ENCODE measurements at places on chromosomes 2 and 18. TPM values are rescaled to one million over a fixed set of nuclear protein-coding genes. Genes with fewer than 3 reads are reported as not detected.

The NTSR2 gene
- not detected for total RNA-seq

The POTEJ gene
- total RNA-seq: not detected

The TMEM131 gene
- 28.4 TPM for total RNA-seq

The SPDYA gene
- not detected for total RNA-seq

The PLCD4 gene
- 0.93 TPM for total RNA-seq

The CENPA gene
- total RNA-seq: 3.6 TPM

The ECEL1 gene
- not detected for total RNA-seq

The TRIB2 gene
- total RNA-seq: 43.5 TPM

The CREG2 gene
- 31.7 TPM for total RNA-seq

The REG3G gene
- not detected for total RNA-seq

The USP14 gene
- total RNA-seq: 37.2 TPM

The LYPD1 gene
- total RNA-seq: 29.2 TPM

The EEF1B2 gene
- 290 TPM for total RNA-seq

The HTR2B gene
- 0.19 TPM for total RNA-seq

The RAX gene
- total RNA-seq: not detected

The CYS1 gene
- total RNA-seq: 1.1 TPM

The CROCC2 gene
- total RNA-seq: not detected

The LIMS3 gene
- 35.2 TPM for total RNA-seq

The DNAH7 gene
- 0.12 TPM for total RNA-seq

The SOWAHC gene
- 5.3 TPM for total RNA-seq

The UPP2 gene
- total RNA-seq: not detected

The ASIC4 gene
- total RNA-seq: not detected

The INHBB gene
- total RNA-seq: 2.4 TPM

The ZNF236 gene
- 8.8 TPM for total RNA-seq

The VWA3B gene
- total RNA-seq: not detected

The NPHP1 gene
- 2.7 TPM for total RNA-seq

The COL4A3 gene
- total RNA-seq: not detected

The CXCR1 gene
- total RNA-seq: not detected

The ASPRV1 gene
- total RNA-seq: 0.64 TPM

The KIF1A gene
- total RNA-seq: 1.2 TPM

The HOXD11 gene
- 2.2 TPM for total RNA-seq

The ALPG gene
- not detected for total RNA-seq

The CFAP65 gene
- not detected for total RNA-seq

The STON1 gene
- total RNA-seq: 7.3 TPM

The NEB gene
- total RNA-seq: 1.5 TPM

The ZSCAN30 gene
- total RNA-seq: 12.3 TPM

The CNGA3 gene
- not detected for total RNA-seq

The CEP76 gene
- total RNA-seq: 5.7 TPM

The SNTG2 gene
- total RNA-seq: 1.5 TPM

The CD8B2 gene
- total RNA-seq: not detected

The C2orf78 gene
- not detected for total RNA-seq

The LGALSL gene
- total RNA-seq: 3.6 TPM

The STRADB gene
- 25.0 TPM for total RNA-seq

The MC2R gene
- not detected for total RNA-seq

The RSAD2 gene
- total RNA-seq: 0.44 TPM

The BBS5 gene
- 5.5 TPM for total RNA-seq

The SMARCAL1 gene
- total RNA-seq: 36.4 TPM

The TMEM200C gene
- 0.29 TPM for total RNA-seq

The SPC25 gene
- 1.6 TPM for total RNA-seq

The FAM136A gene
- total RNA-seq: 35.6 TPM

The GRHL1 gene
- total RNA-seq: 0.82 TPM

The PRSS56 gene
- total RNA-seq: not detected

The LCT gene
- not detected for total RNA-seq

The TMEM87B gene
- 23.6 TPM for total RNA-seq

The GPR39 gene
- total RNA-seq: 0.29 TPM
